Activated T-cell treated with anti-CD3 and anti-CD28 coated beads for 1 hour (primary cell): ENCODE measurements at places on chromosomes 13 and 19.

- no peak for DNase-seq
Measured at GRCh38 chr13:51856998-51857397, 4.8 kb upstream of the CCDC70 start.

- DNase-seq: no peak
Measured at GRCh38 chr13:97875218-97875617, 78.3 kb upstream of the IPO5 start.

DNA sequence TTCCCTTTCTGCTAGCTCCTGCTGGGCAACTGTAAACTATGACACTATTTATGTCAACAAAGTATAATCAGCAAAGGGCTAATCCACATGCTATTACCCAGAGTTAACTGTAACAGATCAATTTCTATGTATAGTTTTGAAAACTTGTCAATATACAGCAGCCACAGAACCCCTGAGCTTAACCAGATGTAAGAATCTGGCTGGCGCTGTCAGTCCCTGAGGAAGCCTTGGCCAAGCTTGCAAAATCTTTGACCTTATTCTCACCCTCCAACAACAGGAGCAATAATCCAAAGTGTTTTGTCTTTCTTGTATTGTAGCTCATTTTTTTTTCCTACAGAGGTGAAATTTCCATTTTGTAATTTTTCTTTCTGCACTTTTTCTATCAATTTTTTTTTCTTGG is 1230.1 kb upstream of the SLC10A2 start:
- no peak for DNase-seq

GRCh38 chr13:101555610-101556009 is 103.1 kb downstream of the ITGBL1 start:
- DNase-seq: no peak

GRCh38 chr13:79861731-79862130 is 380.8 kb downstream of the NDFIP2 start:
- no peak for DNase-seq

DNA sequence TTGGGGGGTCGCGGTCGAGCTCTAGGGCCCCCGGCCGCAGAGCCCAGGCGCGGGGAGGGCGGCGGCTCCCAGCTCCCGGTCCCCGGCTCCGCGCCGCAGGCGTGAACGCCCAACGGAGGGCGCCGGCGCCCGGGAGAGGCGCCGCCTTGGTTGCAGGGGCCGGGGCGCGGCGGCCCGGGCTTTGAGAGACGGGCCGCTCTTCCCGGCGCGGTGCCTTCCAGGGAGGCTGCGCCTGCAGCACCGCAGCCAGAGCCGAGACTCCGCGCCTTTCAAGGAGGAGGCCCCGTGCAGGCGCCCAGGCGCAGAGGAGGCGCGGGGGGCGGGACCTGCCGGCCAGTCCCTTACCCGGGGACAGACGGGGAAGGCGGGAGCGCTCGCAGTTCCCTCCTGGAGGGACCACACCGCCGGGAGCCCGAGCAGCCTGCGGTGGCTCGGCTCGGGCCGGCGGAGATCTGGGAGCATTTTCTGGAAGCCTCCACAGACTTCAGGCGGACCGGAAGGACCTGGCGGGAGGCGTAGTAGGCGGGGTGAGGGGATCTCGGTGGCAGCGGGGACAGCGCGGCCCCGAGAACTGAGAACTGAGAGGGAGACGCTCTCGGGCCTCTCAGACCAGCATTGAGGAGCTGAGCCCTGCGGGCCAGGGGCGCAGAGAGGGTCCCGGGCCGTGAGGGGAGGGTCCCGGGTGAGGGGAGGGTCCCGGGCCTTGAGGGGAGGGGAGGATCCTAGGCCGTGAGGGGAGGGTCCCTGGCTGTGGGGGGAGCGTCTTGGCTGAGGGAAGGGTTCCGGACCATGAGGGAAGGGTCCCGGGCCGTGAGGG is 25.5 kb upstream of the MCF2L start:
- peak; percentile 10 for DNase-seq

GRCh38 chr19:14561847-14562351 is 10.0 kb downstream of the NDUFB7 start:
- no peak for DNase-seq

DNA sequence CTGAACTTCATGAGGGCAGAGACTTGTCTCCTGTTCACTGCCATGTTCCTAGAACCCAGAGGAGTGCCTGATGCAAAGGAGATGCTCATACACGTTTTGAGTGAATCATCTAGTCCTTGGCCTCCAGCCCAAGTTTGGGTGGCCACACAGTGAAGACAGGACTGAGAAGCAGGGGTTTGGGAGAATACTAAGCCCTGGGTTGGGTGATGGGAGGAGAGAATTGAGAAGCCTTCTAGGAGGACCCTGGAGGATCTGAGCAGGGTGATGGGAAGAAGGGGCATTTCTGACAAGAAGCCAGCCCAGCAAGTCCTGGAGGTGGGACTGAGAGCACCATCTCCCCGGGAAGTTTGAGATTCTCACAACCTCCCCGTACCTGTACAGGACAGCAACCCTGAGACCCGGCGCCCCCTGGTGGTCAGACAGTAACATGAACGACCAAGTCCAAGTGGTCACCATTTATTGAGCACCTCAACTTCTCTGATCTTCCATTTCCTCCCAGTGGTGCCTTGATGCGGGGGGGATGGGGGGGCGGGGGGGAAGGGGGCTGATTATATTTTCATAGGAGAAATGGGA is 11.0 kb downstream of the CTU1 start:
- peak; percentile 71 for DNase-seq

DNA sequence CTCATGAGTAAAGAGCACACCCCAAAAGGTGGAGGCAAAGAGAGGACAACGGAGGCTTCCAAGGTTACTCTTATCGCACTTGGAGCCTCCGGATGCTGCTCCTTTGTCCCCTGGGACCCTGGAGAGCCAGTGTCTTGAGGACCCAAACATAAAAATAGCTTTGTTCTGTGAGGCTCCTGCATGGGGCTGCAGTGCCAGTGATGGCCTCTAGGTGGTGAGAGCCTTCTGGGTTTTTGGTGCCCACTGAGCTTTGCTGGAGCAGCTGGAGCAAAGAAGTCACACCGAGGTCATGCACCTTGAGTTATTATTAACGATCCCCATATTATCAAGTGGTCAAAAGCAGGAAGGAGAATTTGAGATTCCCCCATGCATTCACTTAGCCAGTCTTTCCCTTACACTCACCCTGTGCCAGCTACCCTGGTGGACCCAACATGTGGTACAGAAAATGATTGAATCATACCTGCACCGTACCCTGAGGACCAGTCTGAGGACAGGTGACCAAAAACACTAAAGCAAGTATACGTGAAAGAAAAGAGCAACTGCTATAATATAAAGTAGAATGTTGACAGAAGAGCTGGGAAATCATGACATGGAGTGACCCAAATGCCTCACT is 41.5 kb downstream of the ZNF682 start:
- peak; percentile 22 for DNase-seq

- no peak for DNase-seq
Measured at GRCh38 chr19:18062028-18062427, 24.7 kb downstream of the IL12RB1 start.

GRCh38 chr13:97574926-97575325 is 141.0 kb downstream of the RAP2A start:
- no peak for DNase-seq

GRCh38 chr13:88948501-88948900 is 1277.3 kb downstream of the SLITRK5 start:
- no peak for DNase-seq

- no peak for DNase-seq
Measured at GRCh38 chr19:27935669-27936068, 1277.3 kb downstream of the UQCRFS1 start.

GRCh38 chr19:3467437-3468198 is 12.7 kb downstream of the SMIM24 start:
- no peak for DNase-seq

GRCh38 chr13:79373916-79374315 is 32.1 kb downstream of the RBM26 start:
- no peak for DNase-seq

GRCh38 chr13:73399347-73400216 is 340.8 kb downstream of the KLF5 start:
- DNase-seq: no peak

DNA sequence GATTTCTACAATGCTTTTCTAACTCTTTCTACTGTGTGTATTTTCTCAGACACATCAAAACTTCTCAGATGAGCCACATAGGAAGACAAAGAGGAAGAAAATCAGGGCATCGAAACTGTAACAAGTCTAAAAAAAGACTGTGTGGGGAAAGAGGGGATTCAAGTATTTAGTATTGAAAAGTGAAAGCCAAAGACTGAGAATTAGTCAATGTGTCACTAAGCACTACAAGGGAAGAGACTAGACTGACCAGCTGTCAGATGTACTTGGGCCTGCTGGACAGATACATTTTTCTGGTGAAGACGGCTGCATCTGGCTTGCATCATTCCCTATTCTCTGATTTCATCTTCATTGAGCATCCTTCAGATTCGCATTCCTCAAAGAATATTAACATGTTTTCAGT is 25.4 kb downstream of the COMMD6 start:
- DNase-seq: no peak

GRCh38 chr13:73703606-73704005 is 430.6 kb downstream of the KLF12 start:
- no peak for DNase-seq

DNA sequence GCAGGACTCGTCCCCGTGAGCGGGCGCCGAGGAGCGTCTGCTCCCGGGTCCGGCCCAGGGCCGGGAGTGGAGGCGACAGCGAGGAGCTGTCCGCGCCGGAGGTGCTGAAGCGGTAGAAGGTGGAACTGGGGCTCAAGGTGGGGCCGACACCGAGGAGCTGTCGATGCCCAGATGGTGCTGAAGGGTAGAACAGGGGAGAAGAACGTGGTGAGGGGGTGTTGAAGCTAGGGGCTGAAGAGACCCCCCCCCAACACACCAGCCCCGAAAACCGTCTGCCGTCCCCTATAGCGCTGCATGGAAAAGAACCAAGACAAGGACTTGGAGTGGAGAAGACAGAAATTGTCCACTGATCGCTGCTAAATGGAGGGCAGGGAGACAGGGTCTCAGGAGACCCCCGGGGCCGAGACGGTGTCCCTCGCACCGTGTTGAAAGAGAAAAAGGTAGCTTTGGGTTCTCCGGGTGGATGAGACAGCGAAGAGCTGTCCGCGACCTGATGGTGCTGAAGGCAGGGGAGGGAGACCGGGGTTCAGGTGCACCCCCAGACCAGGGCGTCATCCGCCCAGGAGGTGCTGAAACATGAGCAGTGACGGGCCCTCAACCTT is 7.1 kb upstream of the PDE4C start:
- peak; percentile 24 for DNase-seq

GRCh38 chr13:100454876-100455275 is 133.7 kb downstream of the GGACT start:
- no peak for DNase-seq

- DNase-seq: no peak
Measured at GRCh38 chr13:49760558-49760957, 31.9 kb downstream of the KPNA3 start.

GRCh38 chr13:77865622-77866021 is 53.0 kb downstream of the EDNRB start:
- no peak for DNase-seq

DNA sequence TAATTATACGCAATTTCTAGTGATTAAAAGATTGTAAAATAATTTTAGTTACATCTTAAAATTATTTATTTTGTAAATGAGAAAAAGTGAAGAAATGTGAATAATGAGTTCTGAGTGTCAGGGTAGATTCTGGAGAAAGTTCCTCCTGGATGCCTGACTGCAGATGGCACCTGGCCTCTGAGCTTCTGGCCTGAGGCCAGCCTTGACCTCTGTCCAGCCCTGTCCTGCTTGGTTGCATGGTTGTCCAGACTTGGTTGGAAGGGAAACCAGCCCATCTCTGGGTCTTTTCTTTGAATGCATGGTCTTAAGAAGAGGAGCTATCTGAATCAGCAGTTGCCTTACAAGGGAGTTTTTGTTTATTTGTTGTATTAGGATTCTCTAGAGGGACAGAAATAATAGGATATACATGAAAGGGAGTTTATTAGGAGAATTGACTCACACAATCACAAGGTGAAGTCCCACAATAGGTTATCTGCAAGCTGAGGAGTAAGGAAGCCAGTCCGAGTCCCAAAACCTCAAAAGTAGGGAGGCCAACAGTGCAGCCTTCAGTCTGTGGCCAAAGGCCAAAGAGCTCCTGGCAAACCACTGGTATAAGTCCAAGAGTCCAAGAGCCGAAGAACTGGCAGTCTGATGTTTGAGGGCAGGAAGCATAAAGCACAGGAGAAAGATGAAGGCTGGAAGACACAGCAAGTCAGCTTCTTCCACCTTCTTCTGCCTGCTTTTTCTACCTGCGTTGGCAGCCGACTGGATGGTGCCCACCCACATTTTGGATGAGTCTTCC is 385.8 kb downstream of the ZNF536 start:
- no peak for DNase-seq

GRCh38 chr19:42548552-42548951 is 20.3 kb upstream of the CEACAM1 start:
- no peak for DNase-seq

- no peak for DNase-seq
Measured at GRCh38 chr13:96734499-96734898, 259.8 kb downstream of the OXGR1 start.

DNA sequence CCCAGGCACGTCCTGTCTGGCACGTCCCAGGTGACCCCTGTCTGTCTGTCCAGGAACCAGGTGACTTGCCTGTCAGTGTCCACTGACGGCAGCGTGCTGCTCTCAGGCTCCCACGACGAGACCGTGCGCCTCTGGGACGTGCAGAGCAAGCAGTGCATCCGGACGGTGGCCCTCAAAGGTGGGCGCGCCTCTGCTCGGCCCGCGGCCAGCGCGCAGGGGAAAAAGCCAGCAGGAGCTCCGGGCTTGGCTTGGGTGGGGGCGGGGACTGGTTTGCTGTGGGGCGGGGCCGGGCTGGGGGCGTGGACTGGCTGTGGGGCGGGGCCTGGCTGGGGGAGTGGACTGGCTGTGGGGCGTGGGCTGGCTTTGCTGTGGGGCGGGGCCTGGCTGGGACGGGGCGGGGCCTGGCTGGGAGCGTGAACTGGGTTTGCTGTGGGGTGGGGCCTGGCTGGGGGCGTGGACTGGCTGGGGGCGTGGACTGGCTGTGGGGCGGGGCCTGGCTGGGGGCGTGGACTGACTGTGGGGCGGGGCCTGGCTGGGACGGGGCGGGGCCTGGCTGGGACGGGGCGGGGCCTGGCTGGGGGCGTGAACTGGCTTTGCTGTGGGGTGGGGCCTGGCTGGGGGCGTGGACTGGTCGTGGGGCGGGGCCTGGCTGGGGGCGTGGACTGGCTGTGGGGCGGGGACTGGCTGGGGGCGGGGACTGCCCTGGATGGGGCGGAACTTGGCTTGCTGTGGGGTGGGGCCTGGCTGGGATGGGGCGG is 7.2 kb downstream of the WDR18 start:
- DNase-seq: peak; percentile 37

GRCh38 chr13:94657167-94657566 is 55.2 kb downstream of the SOX21 start:
- DNase-seq: no peak
